ENCODE measurements at places on chromosomes 3 and 15.

GRCh38 chr3:167113035-167113830 lies 266.9 kb downstream of the ZBBX start:
- no peak for DNase-seq

DNA sequence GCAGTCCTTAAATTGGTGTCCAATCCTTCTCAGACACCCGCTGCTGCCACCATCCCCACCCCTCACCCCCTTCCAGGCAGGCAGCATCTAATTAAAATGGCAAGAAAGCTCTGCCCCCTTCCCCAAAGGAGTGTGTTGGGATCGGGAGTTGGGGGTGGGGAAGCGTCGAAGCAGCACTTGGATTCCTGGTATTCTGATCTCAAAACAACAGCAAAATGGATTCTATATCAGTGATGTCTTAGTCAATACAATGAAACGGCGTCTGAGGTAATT lies 1.4 kb downstream of the TNIK start:
- DNase-seq: no peak

GRCh38 chr15:51982013-51982769 lies 10.6 kb upstream of the LEO1 start:
- DNase-seq: peak; percentile 68

DNA sequence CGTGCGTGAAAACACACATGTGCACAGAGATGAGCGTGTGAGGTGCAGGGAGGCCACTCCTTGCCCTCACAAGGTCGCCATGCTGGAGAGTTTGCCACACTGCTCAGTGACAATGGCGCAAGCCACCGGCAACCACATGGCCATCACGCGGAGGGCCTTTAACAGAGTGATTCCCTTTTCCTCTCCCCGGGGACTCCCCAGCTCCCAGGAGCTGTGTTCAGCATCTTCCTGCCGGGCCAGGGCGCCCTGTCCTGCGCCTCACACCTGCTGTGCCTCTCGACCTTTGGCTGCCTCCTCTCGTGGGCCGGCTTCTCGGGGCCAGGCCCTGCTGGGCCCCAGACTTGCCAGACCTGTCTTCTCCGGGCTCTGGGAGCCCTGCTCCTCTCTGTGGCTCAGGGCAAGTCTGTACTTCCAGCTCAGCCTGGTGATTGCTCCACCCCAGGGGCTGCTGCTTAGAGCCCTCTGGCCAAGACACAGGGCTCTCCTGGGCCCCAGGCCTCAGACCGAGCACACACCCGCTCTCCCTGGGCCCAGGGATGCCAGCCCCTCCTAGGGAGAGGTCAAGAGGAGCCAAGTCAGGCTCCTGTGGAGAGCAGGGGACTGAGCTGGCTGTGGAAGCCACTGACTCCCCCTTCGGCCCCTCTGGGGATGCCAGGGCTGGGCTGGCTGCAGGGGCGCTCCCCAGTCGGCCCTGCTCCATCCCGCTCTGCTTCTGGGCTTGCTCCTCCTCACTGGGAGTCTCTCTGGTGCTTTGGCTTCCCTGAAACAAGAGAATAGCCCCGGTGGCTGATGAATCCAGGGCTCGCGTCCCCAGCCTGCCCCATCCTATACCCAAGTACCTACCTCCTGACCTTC lies 5.6 kb downstream of the CCDC9B start:
- DNase-seq: no peak

DNA sequence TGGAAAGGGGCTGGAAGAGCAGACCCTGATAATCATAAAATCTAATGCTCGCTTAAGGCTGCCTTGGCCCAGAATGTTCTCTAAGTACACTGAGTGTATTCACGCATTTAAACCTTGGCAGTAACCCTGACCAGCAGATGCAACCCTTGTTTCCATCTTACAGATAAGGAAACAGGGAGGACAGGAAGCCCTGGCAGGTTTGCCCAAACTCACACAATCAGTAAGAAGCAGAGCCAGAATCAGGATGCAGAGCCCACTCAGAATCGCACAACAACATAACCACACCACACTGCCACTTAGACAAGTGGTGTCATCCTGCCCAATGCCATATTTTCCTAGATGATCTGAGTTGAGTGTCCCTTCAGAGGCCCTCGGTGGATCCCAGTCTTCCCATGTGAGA lies 214.5 kb upstream of the HES1 start:
- DNase-seq: no peak

GRCh38 chr3:9168241-9168741 lies 81.2 kb downstream of the SRGAP3 start:
- DNase-seq: no peak

GRCh38 chr3:119700269-119700919 lies 2.4 kb upstream of the CFAP91 start:
- peak; percentile 91 for DNase-seq

DNA sequence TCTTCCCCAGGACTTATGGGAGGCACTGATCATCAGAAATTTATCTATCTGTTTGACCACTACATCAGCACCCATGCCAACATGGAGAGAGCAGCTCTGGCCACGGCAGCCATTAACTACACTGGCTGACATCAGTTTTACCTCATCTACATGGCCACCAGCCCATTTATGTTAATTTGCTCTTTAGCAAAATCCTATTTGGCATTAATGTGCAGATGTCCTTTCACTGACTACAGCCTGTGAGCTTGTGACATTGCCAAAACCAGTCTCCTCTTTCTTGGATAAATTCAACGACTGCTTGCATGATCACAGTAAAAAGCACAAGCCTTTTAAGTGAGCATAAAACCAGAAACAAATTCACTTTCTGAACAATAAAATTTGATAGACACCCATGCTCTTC lies 47.5 kb downstream of the NR1I2 start:
- no peak for DNase-seq

GRCh38 chr3:24496529-24497482 lies 2.2 kb upstream of the THRB start:
- DNase-seq: peak; percentile 86

DNA sequence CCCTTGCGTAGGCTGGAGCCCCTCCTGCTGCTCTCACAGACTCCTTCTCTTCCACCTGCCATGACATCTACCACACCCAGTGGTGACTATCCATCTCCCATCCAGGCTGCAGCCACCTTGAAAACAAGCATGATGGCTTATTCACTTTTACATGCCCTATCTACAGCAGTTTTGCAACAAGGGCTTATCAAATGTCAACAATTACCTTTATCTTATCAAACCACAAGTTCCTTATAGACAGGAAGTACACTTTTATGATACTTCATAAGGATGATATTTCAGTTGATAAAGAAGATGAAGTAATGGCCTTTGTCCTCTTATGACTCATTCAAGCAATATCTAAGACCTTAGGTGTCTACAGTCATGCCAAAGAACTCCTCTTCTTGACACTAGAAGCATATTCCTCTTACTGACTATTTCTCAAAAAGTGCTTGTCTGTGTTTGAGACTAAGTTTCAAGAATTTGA lies 125.3 kb upstream of the SPRED1 start:
- peak; percentile 43 for DNase-seq

DNA sequence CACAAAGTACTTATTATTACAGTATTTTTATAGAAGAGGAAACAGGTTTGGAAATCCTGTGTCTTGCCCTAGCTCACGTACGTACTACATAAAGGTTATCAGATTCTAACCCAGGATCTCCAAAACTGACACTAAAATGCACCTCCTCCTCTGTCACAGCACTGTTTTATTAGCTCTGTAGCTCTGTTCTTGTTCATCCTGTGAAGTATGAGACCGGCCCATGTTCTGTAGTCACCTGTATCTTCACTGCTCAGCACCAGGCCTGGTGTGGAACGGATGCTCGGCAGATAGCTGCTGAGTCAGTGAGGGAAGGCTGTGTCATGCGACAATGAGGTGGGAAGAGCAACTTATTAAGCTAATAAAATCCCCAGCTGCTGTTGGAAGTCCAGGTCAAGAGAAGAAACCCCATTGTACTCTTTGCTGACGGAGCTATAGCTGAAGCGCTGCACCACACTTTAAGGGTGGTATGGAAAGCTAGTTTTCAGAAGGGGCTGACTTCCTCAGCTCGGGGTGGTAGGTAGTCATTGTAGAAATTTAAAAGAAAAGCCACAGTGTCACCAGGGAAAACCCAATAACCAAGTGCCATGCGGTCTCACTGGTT lies 22.8 kb downstream of the BCL2A1 start:
- peak; percentile 62 for DNase-seq

- DNase-seq: no peak
These were observed 105.5 kb downstream of the SLC25A26 start for GRCh38 chr3:66326340-66326739.

GRCh38 chr15:25680686-25681025 lies 182.5 kb downstream of the ATP10A start:
- no peak for DNase-seq

DNA sequence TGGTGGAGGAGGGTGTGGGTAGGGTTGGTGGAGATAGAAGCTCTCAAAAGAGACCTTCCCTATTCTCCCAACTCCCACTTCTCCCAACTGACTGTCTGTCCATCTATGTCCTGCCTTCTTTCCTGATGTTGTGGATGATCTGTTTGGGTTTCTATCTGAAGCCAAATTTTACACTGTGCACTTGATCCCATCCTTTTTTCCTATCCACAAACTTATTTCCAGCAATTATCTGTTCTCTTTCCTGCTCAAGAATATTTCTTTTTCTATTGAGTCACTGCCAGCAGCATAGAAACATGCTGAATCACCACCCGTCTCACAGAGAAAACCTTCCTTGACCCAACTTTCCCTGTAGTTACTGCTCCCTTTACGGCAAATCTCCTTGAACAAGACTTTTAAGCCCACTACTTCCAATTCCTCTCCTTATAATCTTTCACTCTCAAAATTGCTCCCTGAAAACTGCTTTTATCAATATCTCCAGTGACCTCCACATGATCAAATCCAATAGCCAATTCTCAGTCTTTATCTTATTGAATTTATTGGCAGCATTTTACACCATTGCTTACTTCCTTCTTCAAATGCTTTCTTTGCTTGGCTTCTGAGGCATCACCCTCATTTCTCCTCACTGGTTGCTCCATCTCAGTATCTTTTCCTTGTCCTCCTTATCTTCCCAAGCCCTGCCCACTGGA lies 141.2 kb upstream of the SLC7A14 start:
- peak; percentile 93 for DNase-seq

- peak; percentile 83 for DNase-seq
These were observed 16.1 kb downstream of the SH2D7 start for GRCh38 chr15:78108300-78109084.

DNA sequence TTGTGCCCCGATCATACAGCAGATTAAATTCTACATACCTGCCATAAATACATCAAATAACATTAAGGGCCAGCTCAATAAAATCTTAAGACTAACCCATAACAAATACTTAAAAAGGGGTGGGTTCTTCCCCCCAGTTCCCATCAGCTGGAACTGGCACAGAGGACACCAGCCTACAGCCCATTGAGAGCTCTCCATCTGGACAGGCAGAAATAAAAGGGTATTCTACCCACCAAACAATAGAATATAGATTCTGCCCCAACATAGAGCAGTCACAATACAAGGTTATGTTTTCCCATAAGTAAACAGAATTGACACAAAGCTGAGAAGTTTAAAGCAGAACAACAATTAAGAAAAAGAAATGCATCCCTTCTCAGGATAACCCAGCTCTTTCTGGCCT lies 11.9 kb downstream of the CPOX start:
- no peak for DNase-seq

- DNase-seq: peak; percentile 42
These were observed 71.0 kb downstream of the SETD5 start for GRCh38 chr3:9468460-9468859.

- peak; percentile 65 for DNase-seq
These were observed 10.4 kb upstream of the AEN start for GRCh38 chr15:88610701-88611231.

DNA sequence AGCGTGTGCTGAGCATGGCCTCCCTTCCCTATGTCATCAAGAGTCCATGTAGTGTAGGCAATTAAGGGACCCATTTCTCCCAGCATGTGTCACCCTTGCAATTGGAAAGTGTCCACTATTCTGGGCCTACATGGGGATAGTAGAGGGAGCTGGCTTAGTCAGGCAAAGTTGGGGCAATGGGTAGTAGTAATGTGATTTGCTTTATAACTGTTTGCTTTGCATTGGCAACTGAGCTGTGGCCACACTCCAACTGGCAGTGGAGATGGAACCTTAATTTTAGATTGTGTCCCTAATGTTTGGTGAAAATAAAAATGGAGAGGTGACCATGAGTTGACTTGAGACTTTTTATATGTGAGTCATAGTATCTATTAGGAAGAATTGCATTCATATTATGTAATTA lies 97.7 kb upstream of the SAMMSON start:
- DNase-seq: no peak

DNA sequence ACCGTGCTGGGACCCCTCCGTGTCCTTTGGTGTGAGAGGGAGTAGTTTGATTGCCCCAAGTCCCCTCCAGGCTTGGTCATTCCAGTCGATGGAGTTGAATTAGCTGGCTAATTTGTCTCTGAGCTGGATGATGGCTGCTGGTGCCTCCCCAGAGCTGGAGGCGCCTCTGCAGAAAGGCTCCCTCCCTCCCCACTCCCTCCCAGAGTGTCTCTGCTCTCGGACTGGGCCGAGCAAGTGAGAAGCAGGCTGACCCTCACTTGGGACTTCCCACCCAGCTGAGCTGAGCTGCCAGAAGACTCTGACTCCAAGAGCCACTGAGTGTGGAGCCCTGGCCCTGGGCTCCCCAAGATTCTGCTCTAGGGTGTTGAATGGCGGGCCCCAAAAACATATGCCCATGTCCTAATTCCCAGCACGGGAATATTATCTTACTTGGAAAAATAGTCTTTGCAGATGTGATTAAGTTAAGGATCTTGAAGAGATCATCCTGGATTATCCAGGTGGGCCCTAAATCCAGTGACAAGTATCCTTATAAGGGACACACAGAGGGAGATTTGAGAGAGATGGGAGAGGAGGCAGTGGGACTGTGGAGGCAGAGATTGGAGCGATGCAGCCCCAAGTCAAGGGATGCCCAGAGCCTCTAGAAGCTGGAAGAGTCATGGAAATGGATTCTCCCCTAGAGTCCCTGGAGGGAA lies 60.7 kb upstream of the TLE3 start:
- no peak for DNase-seq

GRCh38 chr3:59957150-59957549 lies 907.3 kb upstream of the CFAP20DC start:
- DNase-seq: no peak

DNA sequence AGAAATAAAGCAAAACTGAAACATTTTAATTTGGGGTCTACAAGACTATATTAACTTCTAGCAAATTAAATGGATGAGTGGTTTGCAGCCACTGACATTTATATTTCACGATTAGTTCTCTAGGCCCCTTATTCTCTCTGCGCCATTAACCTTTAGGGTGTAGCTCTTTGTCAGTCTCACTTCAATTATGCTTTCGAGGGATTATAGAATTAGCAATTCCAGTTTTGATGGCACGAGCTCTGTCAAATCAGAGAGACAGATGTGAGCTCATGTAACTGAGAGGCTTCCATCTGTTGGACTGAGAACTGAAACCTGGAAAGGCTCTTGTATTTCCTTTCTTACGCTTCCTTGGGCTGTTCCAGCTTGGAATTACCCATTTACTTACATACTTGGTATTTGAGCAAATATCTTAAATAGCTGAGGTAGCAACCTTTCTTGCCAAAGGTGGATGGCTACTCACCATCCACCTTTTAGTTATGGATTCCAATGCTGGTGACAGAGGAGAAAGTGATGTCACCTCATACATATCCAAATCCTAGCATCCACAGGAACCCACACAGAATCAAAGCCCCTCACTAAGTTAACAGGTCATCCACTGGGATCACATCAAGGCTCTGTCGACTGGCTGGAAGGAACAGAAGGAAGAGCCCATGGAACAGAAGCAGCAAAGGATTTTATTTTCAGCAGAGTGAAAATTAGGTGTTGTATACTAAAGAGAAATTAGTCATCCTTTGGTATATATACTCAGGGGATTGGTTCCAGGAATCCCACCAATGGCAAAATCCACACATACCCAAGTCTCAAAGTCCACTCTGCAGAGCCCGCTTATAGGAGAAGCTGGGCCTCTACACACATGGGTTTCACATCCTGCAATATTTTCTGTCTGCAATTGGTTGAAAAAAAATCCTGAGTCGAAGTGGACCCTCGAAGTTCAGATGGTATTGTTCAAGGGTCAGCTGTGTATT lies 20.8 kb downstream of the VGLL4 start:
- peak; percentile 72 for DNase-seq

Measured in kidney tubule cell (primary cell).